NCI-H2227 treated with DMSO at 0.1 percent for 48 hours (cell line): ENCODE measurements at places on chromosomes 6 and 20.

GRCh38 chr6:3454273-3455010, 2.4 kb downstream of the SLC22A23 start:
- DNase-seq: peak; percentile 57

GRCh38 chr20:2353231-2353630, 27.5 kb upstream of the TGM6 start:
- no peak for DNase-seq

DNA sequence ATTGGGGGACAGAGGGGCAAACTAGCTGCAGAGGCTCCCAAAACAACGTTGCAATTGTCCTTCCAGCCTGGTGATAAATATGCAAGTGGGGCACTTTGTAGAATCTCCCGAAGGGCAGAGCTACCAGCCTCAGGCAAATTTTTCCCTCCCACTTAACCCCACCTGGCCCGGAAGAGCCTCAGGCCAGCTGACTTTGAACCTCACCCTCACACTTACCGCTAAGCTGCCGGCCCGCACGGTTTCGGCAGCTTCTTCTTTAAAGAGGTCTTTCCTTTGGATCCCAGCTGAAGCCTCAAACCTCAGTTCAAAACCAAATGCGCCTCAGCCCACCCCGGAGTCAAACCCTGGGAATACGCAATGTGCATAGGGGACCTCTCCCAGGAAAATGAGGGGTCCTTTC, 2.5 kb downstream of the OVOL2 start:
- DNase-seq: no peak

DNA sequence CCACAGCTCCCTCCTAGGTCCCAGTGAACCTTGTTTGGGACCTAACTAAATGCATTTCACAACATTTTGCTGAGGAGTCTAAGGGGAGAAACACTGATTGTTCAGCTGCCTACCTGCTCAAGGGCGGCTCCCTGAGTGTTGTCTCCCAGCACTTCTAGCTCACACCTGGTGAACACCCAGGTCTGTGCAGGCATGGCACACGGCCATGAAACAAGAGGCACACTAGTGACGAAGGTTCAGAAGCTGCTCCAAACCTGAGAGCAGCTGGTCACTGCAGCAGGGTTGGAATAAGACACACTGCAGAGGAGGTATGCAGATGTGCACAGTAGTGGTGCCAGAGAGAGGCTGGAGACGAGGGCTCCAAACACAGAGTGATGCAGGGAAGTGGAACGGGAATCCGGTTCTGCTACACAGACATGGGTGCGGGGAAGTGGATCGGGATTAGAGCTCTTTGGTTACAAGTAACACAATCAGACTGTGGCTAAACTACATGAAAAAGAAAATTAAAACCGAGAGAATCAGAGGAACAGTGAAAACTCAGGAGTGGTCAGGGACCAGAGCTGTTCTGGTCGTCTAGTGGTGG, 486.1 kb upstream of the CDH4 start:
- no peak for DNase-seq

DNA sequence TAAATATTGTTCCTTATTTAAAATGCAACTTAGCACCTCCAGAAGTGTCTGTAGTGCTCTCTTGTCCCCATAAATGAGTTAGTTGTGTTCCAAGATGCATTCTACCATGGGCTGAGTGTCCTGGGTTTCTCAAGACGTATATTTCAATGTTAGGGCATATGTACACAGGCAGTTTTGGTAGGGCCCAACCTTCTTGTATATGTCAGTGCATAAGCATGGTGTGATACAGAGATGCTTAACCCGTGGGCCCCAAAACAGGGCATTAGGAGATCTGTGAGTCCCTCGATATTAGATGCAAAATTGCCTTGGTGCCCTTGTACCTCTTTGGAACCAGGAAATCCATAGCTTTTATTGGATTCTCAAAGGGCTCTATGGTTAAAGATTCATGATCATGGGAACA, 91.5 kb upstream of the HIVEP1 start:
- no peak for DNase-seq

DNA sequence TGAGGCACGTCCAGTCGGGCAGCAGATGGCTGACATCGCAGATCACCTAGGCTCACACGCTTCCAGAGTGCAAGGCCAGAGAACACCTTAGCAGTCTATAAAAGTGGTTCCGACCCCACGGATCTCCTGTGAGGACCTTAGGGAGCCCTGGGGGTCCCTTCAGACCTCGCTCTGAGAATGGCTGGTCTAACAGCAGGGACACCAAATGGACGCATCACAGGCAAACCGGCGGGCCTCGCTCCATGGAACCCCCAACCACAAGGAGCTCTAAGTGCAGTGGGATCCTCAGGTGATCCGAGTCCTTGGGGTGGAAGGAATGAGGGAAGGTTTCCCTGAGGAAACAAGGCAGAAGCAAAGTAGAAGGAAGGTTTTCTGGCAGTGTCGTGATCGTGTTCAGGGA, 135.4 kb downstream of the SMOC2 start:
- no peak for DNase-seq

DNA sequence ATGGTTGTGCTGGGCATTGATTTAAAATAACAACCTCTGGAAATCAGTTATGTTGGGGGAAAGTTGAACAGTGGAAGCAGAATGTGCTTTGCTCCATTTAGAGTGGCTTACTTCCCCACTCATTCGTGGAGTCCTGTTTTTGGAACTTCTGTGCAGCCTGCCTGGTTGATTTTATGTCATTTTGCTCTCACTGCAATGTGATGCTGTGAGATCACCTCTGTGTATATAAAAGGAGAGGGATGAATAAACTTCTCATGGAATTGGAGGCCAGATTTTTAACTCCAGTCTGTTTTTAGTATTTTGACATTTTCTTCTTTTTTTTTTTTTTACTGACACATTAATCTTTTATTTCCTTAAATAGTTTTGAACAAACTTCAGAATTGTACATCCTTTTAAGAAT, 139.0 kb downstream of the FNDC1 start:
- DNase-seq: no peak

DNA sequence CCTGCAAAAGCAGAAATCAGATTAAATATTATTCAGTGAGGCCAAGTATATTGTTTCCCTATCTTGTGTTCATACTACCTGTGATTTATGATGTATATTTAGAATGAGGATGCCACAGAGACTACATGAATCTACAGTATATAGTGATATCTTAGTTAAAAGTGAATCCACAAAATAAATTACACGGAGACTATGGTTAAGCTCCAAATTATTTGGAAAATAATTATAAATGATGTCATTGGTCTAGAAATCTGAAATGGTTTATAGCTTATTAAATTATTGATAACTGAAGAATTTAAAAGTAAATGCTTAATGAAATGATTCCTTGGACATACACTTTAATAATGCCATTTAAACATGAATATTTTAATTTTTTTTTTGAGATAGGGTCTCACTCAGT, 4.2 kb upstream of the USP45 start:
- no peak for DNase-seq

DNA sequence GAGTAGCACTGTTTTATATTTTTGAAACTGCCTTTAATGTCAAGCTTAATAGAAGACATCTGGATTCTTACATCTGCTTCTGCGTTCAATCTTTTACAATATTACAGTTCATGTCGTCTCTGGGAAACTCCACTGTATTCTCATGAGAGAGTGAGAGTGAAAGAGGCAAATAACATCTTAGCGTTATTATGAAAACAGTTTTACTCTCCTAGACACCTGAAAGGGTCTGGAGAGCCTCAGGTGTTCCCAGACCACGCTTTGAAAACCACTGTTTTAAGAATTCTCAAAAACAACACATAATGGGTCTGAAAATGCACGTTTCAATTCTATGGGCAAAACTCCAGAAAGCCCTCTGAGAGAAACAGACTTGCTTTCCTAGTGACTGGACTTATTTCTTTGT, 63.3 kb downstream of the ARHGAP18 start:
- no peak for DNase-seq
